SW 1271 (cell line): ENCODE measurements at places on chromosomes 3 and 15.

DNA sequence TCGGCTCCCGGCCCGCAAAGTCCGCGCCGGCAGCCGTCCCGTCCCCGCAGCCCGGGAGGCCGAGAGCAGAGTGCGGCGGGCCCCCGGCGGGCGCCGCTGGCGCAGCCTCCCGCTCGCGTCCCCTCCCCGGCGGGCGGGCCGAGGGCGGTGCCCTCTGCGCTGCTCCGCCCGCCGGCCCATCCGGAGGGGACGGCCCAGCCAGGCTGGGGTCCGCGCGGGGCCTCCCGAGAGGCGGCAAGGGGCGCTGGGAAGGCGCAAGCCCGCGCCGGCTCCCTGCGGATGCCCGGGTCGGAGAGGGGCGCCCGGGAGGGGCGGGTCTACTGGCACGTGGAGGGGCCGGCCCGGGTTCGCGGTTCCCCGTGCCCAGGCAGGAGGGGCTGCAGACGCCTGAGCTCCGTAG is at the start of the genes CLCN2 and POLR2H:
TSS of gene CLCN2 (minus strand) at position 74 of the 400 bp plus-strand sequence. CDS start 126 bp downstream, outside the sequence.
TSS of gene POLR2H (plus strand) at position 179 of the 400 bp plus-strand sequence. CDS start 1,783 bp downstream, outside the sequence.
- DNase-seq, result no peak

- no peak for DNase-seq
Measured at GRCh38 chr15:83846847-83847246, 192.9 kb downstream of the ADAMTSL3 start.

GRCh38 chr15:43974852-43975251 is 148.1 kb downstream of the WDR76 start:
- no peak for DNase-seq

DNA sequence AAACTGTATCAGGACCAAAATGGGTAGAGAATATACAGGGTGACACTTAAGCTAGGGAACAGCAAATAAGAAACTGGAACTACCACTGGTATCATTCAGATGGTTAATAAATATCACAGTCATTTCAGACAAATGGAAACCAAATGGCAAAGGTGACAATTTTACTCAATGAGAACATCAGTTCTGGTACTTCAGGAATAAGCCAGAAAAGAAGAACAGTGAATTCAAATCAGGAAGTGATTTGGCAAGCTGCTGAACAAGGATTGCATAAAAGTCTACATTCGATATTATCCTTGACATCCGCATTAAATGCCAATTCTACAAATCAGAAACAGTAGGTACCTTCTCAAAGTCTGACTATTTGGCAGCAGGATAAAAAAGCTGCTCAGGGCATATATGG is 23.5 kb upstream of the STIMATE start:
- no peak for DNase-seq

GRCh38 chr3:194758716-194759115 is 73.0 kb downstream of the FAM43A start:
- DNase-seq, result no peak

- DNase-seq, result no peak
Measured at GRCh38 chr15:92608866-92609700, 46.5 kb downstream of the FAM174B start.

- no peak for DNase-seq
Measured at GRCh38 chr3:10432156-10432845, 73.1 kb downstream of the ATP2B2 start.

DNA sequence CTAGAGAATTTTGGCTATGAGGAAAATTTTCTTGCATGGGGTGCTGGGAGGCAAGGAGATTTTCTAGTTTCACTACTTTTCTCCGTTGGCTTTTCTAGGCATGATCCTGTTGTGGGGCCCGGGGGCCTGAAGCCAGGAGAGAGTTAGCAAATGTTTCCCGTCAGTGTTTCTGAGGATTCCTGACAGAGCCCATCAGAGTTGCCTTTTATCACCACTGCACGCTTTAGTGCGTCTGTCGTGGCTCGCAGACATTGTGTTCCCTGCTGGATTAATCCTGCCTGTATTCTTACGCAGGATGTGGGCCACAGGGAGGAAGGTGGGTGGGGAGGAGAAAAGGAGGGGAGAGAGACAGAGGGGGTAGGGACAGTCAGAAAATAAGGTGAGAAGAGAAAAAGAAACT is 18.1 kb upstream of the BOC start:
- no peak for DNase-seq

GRCh38 chr3:196812853-196813252 is 54.9 kb upstream of the SENP5 start:
- no peak for DNase-seq

DNA sequence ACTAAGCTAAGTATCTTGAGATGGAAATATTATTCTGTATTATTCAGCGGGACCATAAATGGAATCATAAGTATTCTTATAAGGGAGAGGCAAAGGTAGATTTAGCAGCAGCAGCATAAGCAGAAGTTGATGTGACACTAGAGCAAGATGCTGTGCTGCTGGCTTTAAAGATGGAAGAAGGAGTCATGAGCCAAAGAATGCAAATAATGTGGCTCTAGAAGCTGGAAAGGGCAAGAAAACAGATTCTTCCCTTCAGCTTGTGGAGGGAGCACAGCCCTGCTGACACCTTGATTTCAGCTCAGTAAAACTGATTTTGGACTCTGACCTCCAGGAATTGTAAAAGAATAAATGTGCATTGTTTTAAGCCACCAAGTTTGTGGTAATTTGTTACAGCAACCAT is 144.2 kb upstream of the ANKRD28 start:
- DNase-seq, result no peak

DNA sequence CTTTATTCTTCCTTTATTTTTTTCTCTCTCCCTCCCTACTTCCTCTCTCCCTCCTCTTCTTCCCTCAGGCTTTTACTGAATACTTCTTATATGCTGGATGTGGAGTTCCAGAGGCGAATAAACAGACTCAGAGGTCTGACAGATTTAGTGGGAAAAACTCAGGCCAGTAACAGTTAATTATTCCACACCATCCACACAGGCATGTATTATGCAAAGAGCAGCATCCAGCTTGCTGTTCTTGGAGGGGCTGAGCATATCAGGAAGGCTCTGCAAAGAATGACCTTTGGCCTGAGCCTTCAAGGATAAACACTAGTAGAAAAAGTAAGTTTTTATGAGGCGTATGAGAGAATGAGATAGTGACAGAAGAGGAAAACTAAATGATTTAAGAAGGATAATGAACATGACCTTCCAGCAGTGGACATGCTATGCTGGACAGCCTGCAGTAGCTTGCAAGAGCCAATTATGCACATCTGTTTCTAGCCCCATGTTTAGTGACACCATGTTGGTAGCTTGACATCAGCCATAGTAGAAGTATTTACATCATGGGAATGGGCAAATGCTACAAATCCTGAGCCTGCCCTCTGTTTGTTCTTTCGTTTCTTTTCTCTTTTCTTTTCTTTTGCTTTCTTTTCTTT is 387.4 kb downstream of the EPHB1 start:
- DNase-seq, result no peak
